ENCODE measurements at places on chromosomes 2 and 18.
A peak's percentile ranks its signal among the peaks of the same experiment; 100 is the strongest.

DNA sequence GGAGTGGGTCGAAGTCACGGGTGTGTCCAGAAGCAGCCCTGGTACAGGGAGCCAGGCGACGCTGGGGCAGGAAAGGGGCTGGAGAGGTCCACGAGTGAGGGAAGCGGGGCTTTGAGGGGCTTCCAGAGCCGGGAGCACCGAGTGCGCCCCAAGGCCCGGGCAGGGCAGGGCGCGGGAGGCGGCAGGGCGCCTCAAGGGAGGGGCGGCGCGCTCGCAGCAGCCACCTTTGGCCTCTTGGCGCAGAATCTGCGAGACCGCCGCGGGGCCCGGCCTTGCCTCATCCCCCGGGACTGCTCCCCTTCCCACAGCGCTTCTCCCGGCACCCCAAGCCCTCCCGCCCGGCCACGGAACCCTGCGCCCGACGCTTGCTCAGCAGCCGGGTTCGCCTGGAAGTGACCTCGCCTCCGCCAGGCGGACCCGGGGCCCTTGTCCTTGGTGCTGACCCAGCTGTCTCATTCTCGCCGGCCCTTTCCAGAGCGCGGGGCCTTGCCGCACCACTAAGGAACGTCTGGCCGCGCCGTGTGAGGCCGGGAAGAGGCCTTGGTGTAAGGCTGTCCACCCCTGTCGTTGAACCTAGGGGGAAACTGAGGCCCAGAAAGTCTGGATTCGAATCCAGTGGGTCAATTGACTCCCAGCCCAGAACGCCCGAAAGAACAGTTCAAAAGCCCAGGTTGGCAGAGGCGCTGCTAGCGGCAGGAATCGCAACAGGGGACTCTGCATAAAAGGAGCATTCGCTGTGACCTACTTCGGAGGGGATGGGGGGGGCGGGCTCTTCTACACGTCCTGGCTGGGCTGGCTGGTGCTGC, 584 bp upstream of the DNER start:
- DNase-seq = peak; percentile 33

DNA sequence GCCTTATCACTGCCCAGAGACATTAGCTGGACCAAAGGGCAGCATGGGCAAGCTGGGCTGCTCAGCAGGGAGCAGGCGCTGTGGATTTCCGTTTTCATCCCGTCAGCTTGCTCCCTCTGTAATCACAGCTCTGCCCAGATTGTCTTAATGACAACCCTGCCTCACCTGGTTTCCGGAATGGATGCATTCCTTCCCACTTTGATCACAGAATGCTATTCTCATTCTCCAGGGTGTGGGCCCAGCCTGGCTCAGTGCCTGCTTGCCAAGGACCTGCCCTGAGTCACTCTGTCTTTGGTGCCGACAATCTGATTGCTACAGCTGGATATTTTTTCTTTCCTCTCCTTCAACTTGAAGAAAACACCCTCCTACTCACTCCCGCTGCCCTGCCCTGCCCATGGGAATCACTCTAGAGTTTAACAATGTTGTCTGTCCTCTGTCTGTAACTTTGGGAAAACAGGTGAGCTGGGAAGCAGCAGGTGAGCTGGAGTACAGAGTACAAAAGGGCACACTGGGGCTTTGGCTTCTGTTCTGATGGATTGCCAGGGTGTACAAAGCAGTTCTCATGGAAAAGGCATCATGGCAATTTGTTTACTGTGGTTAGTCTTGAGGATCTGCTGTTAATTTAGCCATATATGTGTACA, 27.2 kb upstream of the FAM136A start:
- peak; percentile 89 for DNase-seq

DNA sequence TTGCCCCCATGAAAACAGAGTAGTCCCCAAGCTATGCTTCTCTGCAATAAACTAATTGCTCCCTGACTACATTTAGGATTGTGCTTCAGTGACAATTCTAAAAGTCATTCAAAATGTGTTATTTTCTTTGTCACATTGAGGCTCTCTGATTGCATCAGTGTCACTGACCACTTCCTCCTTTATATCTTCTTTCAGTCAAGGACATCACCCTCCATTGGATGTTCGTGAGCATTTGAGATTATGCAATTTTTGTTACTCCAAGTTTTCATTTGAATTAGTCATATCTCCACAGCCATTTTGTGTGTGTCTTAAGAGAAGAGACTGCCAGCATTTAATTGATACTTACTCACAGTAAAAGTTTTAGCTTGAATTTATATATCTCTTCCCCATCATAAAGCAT, 780.8 kb upstream of the GCFC2 start:
- DNase-seq = no peak

DNA sequence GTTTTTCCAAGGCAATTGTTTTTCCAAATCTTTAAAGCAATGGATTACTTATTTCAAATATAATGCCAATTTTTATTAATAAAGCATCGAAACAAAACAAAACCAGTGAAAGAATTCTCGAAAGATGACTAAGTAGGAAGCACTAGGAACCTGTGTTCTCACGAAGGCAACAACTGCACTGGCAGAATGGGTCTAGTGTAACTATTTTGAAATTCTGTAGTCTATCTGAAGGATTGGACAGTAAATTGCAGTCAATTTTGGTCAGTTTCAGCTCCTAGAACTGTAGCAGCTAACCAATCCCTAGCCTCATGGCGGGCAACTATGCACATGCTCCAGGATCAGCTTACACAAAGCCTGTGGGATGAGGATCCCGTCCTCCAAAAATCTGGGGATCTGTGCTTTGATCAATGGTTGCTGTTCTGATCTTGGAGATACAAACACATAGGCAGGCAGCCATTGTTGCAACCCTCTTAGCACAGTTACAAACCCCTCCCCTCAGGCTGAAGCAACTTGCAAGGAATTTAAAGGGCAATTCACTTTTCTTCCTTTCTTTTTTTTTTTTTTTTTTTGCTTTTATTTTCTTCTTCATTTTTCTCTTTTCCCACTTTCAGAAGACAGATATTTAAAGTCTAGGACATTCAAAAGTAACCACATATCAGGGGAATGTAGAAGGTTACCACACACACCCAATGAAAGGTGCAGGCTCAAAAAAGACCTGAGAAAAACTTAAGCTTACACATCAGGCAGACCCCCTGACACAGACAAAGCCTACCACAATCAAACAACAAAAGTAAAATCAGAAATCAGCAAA, 147.6 kb downstream of the THADA start:
- no peak for DNase-seq

DNA sequence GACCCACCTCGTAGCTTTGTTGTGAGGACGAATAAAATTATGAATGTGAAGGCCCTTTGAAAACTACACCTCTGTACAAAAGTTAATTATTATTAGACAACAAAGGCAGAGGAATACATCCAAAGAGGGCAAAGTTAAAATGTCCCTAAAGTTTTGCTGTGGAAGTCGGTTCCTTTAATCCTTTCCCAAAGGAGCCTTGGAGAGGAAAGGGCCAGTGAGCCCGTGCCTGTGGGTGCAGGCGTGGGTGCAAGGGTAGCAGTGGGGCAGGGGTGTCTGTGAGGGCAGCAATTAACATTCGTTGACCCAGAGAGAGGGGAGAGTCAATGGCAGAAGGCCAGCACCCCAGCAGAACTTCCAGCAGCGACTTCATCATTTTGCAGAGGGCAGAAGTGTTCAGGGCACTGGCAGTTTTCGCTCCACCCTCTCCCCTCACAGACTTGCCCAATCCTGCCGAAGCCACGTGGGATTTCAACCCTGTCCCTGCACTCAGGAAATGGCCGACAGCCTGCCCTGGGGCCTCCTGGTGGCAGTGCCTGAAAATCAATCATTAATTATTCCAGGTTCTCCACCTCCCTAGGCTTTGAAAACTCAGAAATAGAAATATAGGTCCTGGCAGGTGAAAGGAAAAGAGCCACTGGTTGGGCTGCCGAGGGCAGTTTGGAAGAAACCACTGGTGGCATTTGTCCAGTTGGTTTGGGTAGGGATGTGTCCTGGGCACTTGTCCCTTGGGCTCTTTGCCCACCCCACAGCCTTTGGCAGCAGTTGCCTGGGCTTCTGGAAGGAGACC, 4.2 kb upstream of the PAX8 start:
- DNase-seq = peak; percentile 69

DNA sequence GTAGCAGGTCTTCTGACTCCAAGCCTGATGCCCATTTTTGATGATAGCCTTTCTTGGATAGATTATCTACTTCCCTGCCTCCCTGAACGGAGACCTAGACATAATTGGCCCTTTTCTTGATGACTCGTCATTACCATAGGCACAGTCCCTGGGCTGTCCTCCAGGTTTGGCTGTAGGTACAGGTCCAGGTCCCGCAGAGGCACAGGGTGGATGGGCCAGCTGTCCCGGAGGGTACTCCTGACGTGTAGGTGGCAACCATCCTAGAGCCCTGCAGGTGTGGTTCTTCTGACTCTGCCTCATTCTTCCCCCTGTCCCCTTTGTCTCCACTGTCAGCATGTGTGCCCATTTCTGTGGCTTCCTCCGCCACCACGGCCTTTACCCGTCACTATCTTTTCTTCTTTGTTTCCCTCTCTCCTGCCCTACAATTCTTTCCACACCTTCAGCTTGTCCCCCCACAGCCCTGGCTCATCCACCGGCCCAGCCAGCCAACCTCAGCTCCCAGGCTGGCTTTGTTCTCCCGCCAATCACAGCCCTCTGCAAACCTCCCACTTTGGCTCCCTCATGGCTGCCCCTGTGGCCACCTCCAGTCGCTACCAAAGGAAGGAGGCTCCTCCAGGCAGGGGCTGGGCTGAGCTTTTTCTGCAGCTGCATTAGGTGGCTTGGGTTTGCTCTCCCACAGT, 102.8 kb downstream of the SMAD7 start:
- no peak for DNase-seq

DNA sequence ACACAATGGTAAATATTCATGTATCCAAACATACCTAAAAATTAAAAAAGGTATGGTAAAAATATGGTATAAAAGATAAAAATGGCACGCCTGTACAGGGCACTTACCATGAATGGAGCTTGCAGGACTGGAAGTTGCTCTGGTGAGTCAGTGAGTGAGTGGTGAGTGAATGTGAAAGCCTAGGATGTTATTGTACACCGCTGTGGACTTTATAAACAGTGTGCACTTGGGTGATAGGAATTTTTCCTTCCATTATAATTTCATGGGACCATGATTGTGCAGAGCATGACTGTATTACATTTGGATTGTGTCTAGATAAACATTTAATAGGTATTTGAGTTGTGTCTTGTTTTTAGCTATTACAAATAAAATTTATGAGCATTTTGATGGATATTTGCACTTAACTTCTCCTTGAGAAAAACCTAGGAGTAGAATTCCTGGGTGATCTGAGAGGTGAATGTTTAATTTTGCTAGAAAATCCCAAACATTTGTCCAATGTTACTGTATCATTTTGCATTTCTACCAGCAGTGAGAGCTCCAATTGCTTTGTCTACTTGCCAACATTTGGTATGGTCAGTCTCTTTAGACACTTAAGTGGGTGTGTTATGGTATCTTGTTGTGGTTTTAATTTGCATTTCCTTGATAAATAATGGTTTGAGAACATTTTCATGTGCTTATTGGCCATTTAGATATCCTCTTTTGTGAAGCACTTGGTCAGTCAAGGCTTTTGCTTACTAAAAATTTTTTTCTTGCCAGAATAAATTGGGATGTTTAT, 81.7 kb downstream of the BCL2L11 start:
- no peak for DNase-seq

DNA sequence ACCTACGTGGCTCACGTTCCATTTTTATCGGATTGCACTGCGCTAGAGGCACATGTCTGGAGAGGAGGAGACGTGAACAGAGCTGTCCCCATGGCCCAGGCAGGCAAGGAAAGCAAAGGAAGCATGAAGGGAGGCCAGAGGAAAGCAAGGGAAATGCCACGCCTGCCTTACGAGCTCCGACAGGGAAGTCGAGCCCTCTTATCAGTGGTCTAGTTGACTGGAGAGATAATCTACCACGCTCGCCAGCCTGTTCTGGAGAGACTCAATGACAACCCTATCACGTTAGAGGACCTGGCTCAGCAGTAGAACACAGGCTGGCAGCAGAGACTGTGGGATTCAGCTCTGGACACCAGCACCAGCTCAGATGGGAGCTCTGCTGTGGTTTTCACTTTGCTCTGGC, 202.6 kb upstream of the ID2 start:
- peak; percentile 74 for DNase-seq
